Left ventricle myocardium inferior (tissue), 1 donor: ENCODE measurements at places on chromosomes 4 and X. TPM values are rescaled to one million over a fixed set of nuclear protein-coding genes. Genes with fewer than 3 reads are reported as not detected.

SSX4 gene
- not detected for total RNA-seq

ADH1C gene
- 2.6 TPM for total RNA-seq

OTUD6A gene
- total RNA-seq = not detected

SRP72 gene
- total RNA-seq = 32.6 TPM

CENPE gene
- total RNA-seq = 0.85 TPM

DNA sequence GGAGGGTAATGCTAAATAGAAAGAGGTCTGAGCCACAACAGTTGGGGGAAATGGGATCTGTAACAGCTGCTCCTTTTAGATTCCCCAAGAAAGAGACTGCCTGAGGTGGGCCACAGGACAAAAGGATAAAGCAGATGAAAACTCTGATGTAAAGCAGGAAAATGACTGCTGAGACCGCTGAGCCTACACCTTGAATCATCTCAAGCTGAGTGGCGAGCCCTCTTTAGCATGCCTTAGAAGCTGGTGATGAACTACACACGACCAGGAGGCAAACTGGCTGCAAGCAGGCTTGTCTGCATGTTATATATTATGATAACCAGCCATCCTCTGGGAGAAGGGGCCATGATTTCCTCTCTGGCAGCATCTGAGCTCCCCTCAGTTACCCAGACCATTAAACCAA, 88.4 kb downstream of the TTC29 start:
- H3K4me1 ChIP-seq = no peaks in the 10 kb centered on the region
- H3K36me3 ChIP-seq = no peaks in the 10 kb centered on the region
- no peak for DNase-seq
- no peak overlapping the region for H3K4me3 ChIP-seq
- H3K27ac ChIP-seq = no peak overlapping the region

DNA sequence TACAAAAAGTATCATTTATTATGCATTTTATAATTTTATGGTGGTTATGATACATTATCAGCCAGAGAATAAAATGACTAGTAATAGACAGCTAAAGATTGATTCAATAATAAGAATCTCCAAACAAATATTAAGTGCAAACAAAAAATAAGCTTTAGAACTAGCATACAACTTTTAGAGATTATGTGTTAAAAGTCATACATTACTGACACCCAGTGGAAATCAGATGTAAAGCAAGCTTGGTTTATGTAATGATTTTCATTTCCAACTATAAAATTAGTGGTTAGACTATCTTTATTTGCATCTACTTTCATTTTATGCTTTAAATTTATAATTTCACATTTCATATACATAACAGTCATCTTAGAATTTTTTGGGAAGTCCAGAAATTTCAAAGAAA, 57.7 kb downstream of the IL13RA2 start:
- no peaks in the 10 kb centered on the region for H3K27me3 ChIP-seq
- no peaks in the 10 kb centered on the region for H3K4me1 ChIP-seq
- H3K27ac ChIP-seq = no peak overlapping the region

DNA sequence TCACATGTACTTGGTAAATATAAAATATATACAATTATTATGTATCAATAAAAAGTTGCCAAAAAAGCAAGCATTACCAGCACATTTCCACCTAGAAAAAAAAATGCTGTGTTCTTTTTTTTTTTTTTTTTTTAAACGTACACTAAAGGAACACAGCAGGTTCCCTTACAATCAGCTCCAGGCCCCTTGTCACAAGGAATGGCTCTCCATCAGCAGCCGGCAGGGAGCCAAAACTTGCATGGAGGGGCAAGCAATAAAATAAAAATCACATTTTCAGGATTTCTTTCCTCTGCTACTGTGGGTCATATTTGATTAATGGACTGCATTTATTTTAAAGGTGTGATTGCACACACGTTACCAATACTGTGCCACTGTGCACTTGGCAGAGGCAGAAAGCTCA, 460.3 kb downstream of the GPAT3 start:
- DNase-seq = no peak
- H3K27ac ChIP-seq = no peak overlapping the region
- no peaks in the 10 kb centered on the region for H3K27me3 ChIP-seq
- H3K4me3 ChIP-seq = no peak overlapping the region

- no peak overlapping the region for H3K4me3 ChIP-seq
- H3K27me3 ChIP-seq = no peaks in the 10 kb centered on the region
- H3K27ac ChIP-seq = no peak overlapping the region
- DNase-seq = no peak
- H3K4me1 ChIP-seq = no peaks in the 10 kb centered on the region
These were observed 960.5 kb upstream of the IGFBP7 start for GRCh38 chr4:58070726-58071125.

GRCh38 chrX:137290011-137290410, 256.2 kb upstream of the GPR101 start:
- H3K4me3 ChIP-seq = no peak overlapping the region
- H3K36me3 ChIP-seq = no peaks in the 10 kb centered on the region
- H3K27ac ChIP-seq = no peak overlapping the region
- no peaks in the 10 kb centered on the region for H3K4me1 ChIP-seq

GRCh38 chrX:29435396-29435795, 780.0 kb upstream of the MAGEB2 start:
- no peak for DNase-seq
- H3K27ac ChIP-seq = no peak overlapping the region
- no peaks in the 10 kb centered on the region for H3K36me3 ChIP-seq
- H3K4me3 ChIP-seq = no peak overlapping the region

GRCh38 chrX:37686369-37686995, 891 bp downstream of the XK start:
- no peaks in the 10 kb centered on the region for H3K4me1 ChIP-seq
- peak overlapping the region; percentile 85 for H3K27ac ChIP-seq
- no peak for DNase-seq
- H3K4me3 ChIP-seq = peak overlapping the region; percentile 66

DNA sequence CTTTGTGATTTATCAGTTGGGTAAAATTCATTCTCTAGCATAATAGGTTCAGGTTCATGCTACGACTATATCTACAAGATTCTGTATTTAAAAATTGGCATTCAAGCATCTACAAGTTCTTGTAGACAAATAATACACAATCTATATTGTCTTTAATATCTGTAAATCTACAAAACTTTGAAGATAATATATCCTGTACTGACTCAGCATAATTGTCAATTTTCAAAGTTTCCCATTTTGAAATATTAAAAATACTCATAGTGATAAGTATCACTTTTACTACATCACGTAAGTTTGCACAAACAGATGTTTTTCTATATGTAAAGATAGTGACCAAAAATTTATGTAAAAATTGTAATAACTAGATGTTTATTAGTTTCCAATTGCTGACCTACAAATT, 360.6 kb downstream of the FSTL5 start:
- DNase-seq = no peak
- H3K4me1 ChIP-seq = no peaks in the 10 kb centered on the region
- no peaks in the 10 kb centered on the region for H3K27me3 ChIP-seq
- H3K36me3 ChIP-seq = no peaks in the 10 kb centered on the region

- no peak overlapping the region for H3K4me3 ChIP-seq
- DNase-seq = peak; percentile 47
- no peaks in the 10 kb centered on the region for H3K36me3 ChIP-seq
These were observed 17.3 kb downstream of the SMPX start for GRCh38 chrX:21740329-21741274.
